ENCODE measurements at places on chromosomes 16 and 17. TPM values are rescaled to one million over a fixed set of nuclear protein-coding genes. Genes with fewer than 3 reads are reported as not detected.

The TBKBP1 gene
- 7.8 TPM for total RNA-seq

The G6PC1 gene
- total RNA-seq = not detected

The CRYBA1 gene
- total RNA-seq = not detected

The SHISA6 gene
- total RNA-seq = not detected

The OTOP3 gene
- total RNA-seq = not detected

The GJD3 gene
- total RNA-seq = not detected

The OR2C1 gene
- total RNA-seq = not detected

The MYOCD gene
- 4.9 TPM for total RNA-seq

The COL1A1 gene
- total RNA-seq = 11.1 TPM

The IRX3 gene
- total RNA-seq = 0.64 TPM

The HSD17B1 gene
- 0.47 TPM for total RNA-seq

The PYY gene
- 0.17 TPM for total RNA-seq

The GRIN2C gene
- total RNA-seq = not detected

The KCNJ12 gene
- 0.14 TPM for total RNA-seq

The SYT17 gene
- total RNA-seq = 3.2 TPM

The C16orf89 gene
- total RNA-seq = 1.0 TPM

The SERPINF2 gene
- total RNA-seq = not detected

The KRTAP9-9 gene
- total RNA-seq = not detected

The CHST6 gene
- total RNA-seq = 0.04 TPM

The KRT39 gene
- 0.18 TPM for total RNA-seq

The TRPV3 gene
- total RNA-seq = not detected

The TBC1D28 gene
- total RNA-seq = not detected

The ESRP2 gene
- total RNA-seq = not detected

The PERCC1 gene
- not detected for total RNA-seq

The GDPD3 gene
- not detected for total RNA-seq

The NOTUM gene
- 0.45 TPM for total RNA-seq

The FOXN1 gene
- total RNA-seq = not detected

The LRRC37B gene
- total RNA-seq = 7.9 TPM

The TVP23A gene
- not detected for total RNA-seq

The DPEP2 gene
- not detected for total RNA-seq

The GNAO1 gene
- 0.68 TPM for total RNA-seq

The GFOD2 gene
- total RNA-seq = 11.5 TPM

The CMTM1 gene
- 0.85 TPM for total RNA-seq

The SLC38A8 gene
- not detected for total RNA-seq

The SECTM1 gene
- total RNA-seq = 30.1 TPM

The SRP68 gene
- 39.7 TPM for total RNA-seq

The CLEC19A gene
- 0.68 TPM for total RNA-seq

The CSNK1D gene
- 33.9 TPM for total RNA-seq
